ENCODE measurements at places on chromosomes 7 and 10. TPM values are rescaled to one million over a fixed set of nuclear protein-coding genes. Genes with fewer than 3 reads are reported as not detected.
A peak's percentile ranks its signal among the peaks of the same experiment; 100 is the strongest.

The OPTN gene
- 13.9 TPM for total RNA-seq

The SPDYE5 gene
- total RNA-seq, result not detected

The KCNMA1 gene
- total RNA-seq, result 8.9 TPM

- H3K27me3 ChIP-seq, result no peaks in the 10 kb centered on the region
- no peaks in the 10 kb centered on the region for H3K4me1 ChIP-seq
- peak overlapping the region; percentile 81 for H3K27ac ChIP-seq
- H3K36me3 ChIP-seq, result no peaks in the 10 kb centered on the region
- H3K4me3 ChIP-seq, result peak overlapping the region; percentile 32
- DNase-seq, result peak; percentile 60
Measured at GRCh38 chr10:97714401-97715258, 1.1 kb downstream of the MARVELD1 start.

DNA sequence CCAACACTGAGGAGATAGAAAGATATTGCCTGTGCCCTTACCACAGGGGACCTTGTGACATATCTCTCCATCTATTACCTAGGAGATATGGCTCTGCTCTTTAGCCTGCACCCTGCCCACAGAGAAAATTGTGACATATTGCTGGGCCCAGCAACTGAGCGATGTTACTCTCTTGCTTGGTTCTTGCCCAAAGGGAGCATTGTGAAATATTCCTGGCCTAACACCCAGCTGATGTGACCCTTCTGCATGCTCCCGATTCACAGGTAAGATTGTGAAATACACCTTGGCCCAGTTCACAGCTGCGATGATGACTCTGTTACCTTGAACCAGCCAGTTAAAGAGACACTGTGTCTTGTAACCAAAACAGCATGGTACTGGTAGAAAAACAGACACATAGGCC is 37.2 kb upstream of the ZNF107 start:
- no peaks in the 10 kb centered on the region for H3K36me3 ChIP-seq
- DNase-seq, result no peak
- H3K27me3 ChIP-seq, result no peaks in the 10 kb centered on the region
- no peaks in the 10 kb centered on the region for H3K4me1 ChIP-seq
- H3K4me3 ChIP-seq, result no peak overlapping the region

DNA sequence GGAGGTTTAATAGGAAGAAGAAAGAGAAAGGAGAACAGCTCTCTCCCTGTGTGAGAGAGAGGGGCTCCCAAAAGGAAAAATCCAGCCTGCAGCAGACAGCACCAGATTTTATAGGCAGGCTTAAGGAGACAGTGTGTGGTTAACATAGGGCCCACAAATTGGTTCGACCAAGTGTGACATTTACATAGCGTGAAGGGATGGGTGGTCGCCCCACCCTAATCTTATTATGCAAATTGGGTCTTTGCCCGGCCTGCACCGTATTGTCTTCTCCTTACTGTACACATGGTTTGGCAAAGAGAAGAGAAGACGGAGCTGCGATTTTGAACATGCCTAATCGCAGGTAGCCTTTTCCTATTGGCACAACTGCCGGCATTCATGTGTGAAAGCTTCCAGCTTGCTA is 756.3 kb downstream of the NXPH1 start:
- H3K27me3 ChIP-seq, result no peaks in the 10 kb centered on the region
- no peak overlapping the region for H3K4me3 ChIP-seq
- H3K36me3 ChIP-seq, result no peaks in the 10 kb centered on the region
- DNase-seq, result no peak

- H3K4me1 ChIP-seq, result peaks cover 3% of the 10 kb centered on the region
- H3K27me3 ChIP-seq, result no peaks in the 10 kb centered on the region
- H3K27ac ChIP-seq, result peak overlapping the region; percentile 72
- H3K4me3 ChIP-seq, result no peak overlapping the region
- no peaks in the 10 kb centered on the region for H3K36me3 ChIP-seq
Measured at GRCh38 chr7:74579800-74580685, 77.5 kb upstream of the GTF2I start.

DNA sequence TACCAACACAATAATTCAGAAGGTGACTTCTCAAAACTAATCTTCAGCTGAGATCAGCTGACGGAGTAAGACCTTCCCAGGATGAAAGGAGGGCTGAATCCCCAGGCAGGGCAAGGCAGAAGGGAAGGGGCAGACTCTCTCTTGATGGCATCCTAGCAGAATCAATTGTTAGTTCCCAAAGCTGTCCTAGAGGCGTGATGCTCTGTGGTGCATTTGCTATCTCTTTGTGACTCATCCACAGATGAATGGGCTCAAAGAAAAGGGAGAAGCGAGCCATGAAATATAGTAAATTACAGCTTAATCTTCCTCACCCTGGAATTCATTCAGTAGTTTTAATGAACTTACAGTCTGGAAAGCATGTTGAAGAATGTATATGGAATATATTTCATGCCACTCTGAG is 37.2 kb downstream of the PDE1C start:
- H3K27ac ChIP-seq, result no peak overlapping the region
- DNase-seq, result no peak
- no peak overlapping the region for H3K4me3 ChIP-seq

Data from pancreas (tissue), 10 donors.